Caudate nucleus (tissue), 63 donors: ENCODE measurements at places on chromosomes 4 and X.
A peak's percentile ranks its signal among the peaks of the same experiment; 100 is the strongest.

GRCh38 chr4:27088491-27088890 is 227.8 kb downstream of the STIM2 start:
- DNase-seq: no peak

DNA sequence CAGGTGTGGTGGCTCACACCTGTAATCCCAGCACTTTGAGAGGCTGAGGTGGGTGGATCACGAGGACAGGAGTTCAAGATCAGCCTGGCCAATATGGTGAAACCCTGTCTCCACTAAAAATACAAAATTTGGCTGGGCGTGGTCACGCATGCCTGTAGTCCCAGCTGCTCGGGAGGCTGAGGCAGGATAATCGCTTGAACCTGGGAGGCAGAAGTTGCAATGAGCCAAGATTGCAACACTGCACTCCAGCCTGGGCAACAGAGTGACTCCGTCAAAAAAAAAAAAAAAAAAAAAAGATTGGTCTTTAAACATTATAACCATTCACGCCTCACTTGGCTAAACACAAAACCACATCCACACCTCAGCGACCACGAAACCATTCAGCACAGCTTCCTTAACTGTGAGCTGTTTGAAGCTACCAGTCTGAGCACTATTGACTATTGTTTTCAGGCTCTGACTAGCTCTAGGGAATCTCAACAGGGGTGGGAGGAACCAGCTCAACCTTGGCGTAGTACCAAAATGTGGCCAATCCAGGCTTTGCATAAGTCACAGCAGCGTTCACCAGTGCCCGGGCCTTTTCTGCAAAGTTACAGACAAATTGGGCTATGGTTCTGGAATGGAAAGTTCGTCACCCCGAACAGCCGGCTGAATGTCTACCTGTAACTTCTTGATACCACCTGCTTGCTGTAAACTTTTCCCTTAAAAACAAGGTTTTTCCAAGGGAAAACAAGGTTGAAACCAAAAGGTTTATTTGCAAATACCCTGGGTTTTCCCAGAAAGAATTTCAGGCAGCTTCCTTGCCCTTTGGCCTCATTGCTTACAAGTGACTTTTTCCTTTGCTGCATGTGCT is 73.6 kb upstream of the DHX15 start:
- DNase-seq: peak; percentile 19

DNA sequence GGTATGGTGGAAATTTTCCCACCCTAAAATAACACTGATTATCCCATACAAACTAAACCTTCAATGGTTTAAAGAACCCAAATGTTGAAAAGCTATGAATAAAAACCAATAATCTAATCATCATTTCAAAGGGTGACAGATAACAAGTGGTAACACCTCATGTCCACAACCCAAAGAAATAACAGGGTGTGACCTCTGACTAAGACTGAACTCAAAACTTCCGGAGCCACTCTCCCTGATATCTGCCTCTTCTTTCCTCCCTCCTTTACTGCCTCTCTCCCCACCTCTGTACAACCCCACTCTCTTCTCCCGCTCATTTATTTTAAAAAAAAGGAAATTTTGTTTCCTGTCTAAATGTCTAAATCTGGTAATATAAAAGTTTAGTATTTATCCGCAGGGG is 11.5 kb downstream of the FBXW7 start:
- no peak for DNase-seq

DNA sequence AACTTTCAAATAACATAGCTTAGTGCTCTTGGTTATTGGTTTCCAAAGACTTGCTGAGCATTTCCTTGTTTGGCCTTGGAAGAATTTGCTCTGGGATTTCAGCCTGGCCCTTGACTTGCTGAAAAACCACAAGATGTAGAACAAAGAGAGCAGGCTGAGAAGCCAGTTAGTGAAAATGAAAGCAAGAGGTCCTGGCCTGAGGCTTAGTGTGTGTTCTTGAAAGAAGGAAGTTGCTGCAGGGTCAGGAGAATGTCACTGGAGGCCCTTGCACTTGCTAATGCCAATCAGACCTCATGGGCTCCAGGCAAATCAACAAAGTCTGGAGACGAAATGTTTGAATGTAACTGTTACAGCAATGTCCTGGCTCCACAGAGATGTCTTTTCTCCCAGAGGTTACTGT is 79.4 kb downstream of the SYNPO2 start:
- DNase-seq: no peak

- DNase-seq: peak; percentile 28
These were observed 126.8 kb downstream of the KLHL8 start for GRCh38 chr4:87093443-87094123.

GRCh38 chrX:120224388-120224787 is 26.2 kb upstream of the ZBTB33 start:
- no peak for DNase-seq

- DNase-seq: no peak
These were observed 1.6 kb downstream of the OTUD4 start for GRCh38 chr4:145178740-145179280.

DNA sequence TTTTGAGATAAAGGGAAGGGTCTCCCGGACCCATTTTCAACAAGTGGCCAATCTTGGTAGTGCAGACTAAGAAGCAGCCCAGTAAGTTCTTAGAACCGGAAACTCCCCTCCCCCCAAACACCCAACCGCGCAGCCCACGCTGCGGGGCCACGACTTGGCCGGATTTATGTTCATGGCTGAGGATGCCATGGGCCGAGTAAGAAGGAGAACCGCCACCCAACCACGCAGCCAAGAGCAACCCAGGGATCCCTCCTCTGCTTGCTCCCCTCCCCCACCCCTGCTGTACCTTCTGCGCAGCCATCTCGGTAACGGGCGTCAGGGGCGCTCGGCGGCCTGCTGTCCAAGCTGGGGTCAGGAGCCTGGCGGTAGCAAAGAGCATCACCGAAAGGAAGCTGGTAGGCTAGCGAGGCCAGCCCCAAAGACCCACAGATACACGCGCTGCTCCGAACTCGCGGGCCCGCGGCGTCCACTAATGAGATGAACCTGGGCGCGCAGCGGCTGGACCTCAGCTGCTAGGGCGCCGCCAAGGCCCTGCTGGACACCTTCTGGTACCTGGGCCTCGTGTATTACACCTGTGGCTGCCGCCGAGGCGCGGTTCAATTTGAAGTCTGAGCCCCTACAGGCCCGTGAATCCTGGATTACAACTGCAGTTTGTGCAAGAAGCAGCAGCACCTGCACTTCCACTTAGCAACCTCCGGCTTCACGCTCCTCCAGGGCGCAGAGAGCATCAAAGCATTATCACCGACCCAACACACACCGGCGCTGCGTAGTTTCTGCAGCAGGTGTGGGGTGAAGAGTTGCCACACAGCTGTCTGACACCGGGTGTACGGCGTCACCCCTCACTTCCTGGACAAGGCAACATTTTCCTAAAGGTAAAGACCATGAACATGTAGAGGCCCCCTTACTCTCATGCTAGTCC is 63.4 kb downstream of the NUDT10 start:
- DNase-seq: peak; percentile 1

- no peak for DNase-seq
These were observed 63.9 kb upstream of the PTPN13 start for GRCh38 chr4:86530183-86530582.
